ENCODE measurements at places on chromosomes 5 and 9.

- H3K4me1 ChIP-seq: no peaks in the 10 kb centered on the region
- no peaks in the 10 kb centered on the region for H3K27me3 ChIP-seq
- no peak for DNase-seq
- H3K27ac ChIP-seq: no peak overlapping the region
- H3K36me3 ChIP-seq: no peaks in the 10 kb centered on the region
These were observed 66.7 kb upstream of the CAST start for GRCh38 chr5:96595300-96596090.

DNA sequence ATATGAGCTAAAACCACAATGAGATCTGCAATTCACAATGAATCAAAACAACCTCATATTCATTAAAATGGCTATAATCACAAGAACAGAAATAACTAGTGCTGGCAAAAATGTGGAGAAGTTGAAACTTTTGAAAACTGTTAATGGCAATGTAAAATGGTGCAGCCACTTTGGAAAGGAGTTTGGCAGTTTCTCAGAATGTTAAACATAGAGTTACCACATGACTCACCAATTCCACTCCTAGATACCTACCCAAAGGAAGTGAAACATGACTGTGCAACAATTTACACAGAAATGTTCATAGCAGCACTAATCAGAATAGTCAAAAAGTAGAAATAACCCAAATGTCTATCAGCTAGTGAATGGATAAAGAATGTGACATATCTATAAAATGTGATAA, 862.2 kb downstream of the DTWD2 start:
- H3K27me3 ChIP-seq: no peaks in the 10 kb centered on the region
- H3K4me3 ChIP-seq: no peak overlapping the region
- no peaks in the 10 kb centered on the region for H3K36me3 ChIP-seq
- no peak overlapping the region for H3K27ac ChIP-seq
- H3K4me1 ChIP-seq: no peaks in the 10 kb centered on the region

DNA sequence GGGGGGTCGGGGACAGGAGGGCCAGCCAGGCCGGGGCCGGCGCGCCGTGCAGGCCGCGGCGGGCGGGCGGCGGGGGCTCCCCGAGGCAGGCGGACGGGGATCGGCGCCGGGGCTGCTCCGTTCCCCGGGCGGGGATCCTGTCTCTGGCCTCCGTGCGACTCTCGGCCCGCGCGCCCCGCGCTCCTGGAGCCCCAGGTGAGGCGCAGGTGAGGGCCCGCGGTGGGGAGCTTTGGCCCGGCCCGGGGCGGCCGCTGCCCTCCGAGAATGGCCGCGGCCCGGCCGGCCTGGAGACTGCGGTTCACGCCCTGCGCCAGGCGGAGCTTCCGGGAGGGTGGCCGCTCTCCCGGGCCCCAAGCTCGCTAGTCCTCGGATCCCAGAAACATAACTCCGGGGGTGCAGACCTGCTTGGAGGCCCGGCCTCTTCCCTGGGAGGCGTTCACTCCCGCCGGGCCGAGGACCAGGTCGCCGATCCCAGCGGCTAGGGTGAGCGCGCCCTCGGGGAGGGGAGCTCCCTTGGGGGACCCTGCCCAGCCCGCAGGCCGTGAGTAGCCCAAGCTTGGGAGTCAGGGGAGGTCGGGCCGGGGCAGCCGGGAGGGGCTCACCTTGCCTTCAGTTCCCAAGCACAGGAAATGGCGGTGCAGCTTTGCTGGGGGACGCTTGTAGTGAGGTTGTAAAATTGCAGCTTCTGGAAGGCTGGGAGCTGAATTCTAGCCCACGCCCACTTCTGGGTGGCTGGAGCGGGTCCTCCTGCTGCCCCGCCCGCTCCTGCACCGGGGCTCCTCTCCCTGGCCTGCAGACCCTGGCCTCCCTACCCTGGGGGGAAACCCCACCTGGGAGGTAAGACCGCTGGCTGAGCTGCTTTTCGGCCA, 723 bp downstream of the PPP1R26 start:
- H3K27ac ChIP-seq: no peak overlapping the region
- no peaks in the 10 kb centered on the region for H3K27me3 ChIP-seq
- peaks cover 4% of the 10 kb centered on the region for H3K4me1 ChIP-seq
- H3K4me3 ChIP-seq: peak overlapping the region; percentile 44
- peaks cover 21% of the 10 kb centered on the region for H3K36me3 ChIP-seq

DNA sequence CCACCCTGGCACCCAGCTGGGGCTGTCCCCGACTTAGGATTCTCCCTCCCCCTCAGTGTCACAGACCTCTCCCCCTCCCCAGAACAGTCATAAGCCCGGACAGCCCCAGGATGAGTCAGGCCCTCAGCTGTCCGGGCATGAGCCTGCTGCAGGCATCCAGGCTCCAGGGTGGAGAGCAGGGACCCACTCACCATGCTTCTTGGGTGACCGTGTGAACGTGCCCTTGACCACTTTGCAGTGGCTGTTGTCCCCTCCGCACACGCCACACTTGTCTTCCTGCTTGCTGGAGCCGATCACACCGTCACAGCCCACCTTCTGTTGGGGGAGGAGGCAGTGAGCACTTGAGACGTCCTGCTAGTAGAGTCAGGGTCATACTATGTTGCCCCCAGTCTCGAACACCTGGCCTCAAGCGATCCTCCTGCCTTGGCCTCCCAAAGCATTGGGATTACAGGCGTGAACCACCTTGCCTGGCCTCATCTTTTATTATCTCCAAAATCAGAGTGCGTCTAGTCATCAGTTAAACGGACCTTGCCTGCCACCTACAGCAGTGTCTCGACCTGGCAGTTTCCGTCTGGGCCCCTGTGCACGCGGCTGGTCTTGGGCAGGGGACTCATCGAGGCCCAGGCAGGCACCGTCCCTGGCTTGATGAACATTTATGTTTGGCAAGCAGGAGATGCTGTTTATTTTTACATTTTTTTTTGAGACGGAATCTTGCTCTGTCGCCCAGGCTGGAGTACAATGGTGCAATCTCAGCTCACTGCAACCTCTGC, 72.6 kb downstream of the ZNF354C start:
- H3K27me3 ChIP-seq: no peaks in the 10 kb centered on the region
- no peaks in the 10 kb centered on the region for H3K4me1 ChIP-seq
- DNase-seq: no peak
- no peak overlapping the region for H3K4me3 ChIP-seq
- no peak overlapping the region for H3K27ac ChIP-seq
- no peaks in the 10 kb centered on the region for H3K36me3 ChIP-seq

DNA sequence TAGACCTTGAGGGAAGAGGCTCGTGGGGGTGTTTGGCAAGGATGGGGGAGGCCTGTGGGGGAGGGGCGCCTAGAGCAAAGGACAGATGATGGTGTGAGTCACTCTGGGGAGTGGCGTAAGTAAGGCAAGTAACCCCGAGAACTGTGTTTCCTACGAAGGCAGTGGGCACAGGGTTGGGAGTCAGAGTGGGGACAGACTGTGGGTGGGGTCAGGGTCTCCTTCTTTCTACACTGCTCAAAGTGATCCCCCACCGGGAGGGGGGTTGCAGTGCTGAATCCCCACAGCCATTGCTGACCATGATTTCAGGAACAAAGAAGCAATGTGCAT, 136.8 kb downstream of the TENT4A start:
- H3K27me3 ChIP-seq: no peaks in the 10 kb centered on the region
- no peak overlapping the region for H3K27ac ChIP-seq
- no peak overlapping the region for H3K4me3 ChIP-seq
- no peaks in the 10 kb centered on the region for H3K36me3 ChIP-seq

- no peaks in the 10 kb centered on the region for H3K27me3 ChIP-seq
- peak; percentile 67 for DNase-seq
- H3K27ac ChIP-seq: no peak overlapping the region
- H3K36me3 ChIP-seq: no peaks in the 10 kb centered on the region
These were observed 79.4 kb downstream of the FAM114A2 start for GRCh38 chr5:153959134-153959957.

- H3K27ac ChIP-seq: no peak overlapping the region
- H3K4me1 ChIP-seq: no peaks in the 10 kb centered on the region
- H3K36me3 ChIP-seq: no peaks in the 10 kb centered on the region
- no peak for DNase-seq
These were observed 14.8 kb downstream of the C5orf47 start for GRCh38 chr5:174003795-174004194.

- H3K36me3 ChIP-seq: no peaks in the 10 kb centered on the region
- DNase-seq: no peak
- no peaks in the 10 kb centered on the region for H3K4me1 ChIP-seq
- no peak overlapping the region for H3K4me3 ChIP-seq
These were observed 80.2 kb upstream of the PANK3 start for GRCh38 chr5:168659286-168659847.

DNA sequence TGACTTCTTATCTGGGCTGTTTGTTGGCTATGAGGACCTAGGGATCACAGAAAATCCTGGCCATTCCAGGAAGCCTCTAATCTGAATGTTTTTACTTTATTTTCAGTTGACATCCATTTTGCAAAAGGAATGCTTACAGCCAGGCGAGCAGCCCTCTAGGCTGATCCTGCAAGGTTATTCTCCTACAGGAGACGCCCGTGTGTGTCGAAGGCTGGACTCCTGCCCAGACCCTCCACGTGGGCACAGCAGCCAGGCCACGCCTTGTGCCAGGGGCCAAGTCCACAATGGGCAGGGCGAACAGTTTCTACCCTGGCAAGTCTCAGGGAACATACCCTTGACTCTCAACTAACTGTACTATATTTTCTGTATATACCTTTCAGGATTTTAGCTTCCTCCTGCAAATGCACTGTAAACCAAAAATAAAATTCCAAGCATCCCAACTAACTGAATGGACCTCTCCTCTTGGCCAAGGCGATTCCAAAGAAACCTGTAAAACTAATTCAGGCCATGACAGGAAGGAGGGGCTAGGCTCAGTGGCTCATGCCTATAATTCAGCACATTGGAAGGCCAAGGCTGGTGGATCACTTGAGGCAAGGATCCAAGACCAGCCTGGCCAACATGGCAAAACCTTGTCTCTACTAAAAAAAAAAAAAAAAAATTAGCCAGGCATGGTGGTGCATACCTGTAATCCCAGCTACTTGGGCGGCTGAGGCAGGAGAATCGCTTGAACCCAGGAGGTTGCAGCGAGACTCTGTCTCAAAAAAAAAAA, 5.7 kb downstream of the CMBL start:
- no peak overlapping the region for H3K4me3 ChIP-seq
- H3K27me3 ChIP-seq: no peaks in the 10 kb centered on the region
- DNase-seq: no peak
- no peak overlapping the region for H3K27ac ChIP-seq

DNA sequence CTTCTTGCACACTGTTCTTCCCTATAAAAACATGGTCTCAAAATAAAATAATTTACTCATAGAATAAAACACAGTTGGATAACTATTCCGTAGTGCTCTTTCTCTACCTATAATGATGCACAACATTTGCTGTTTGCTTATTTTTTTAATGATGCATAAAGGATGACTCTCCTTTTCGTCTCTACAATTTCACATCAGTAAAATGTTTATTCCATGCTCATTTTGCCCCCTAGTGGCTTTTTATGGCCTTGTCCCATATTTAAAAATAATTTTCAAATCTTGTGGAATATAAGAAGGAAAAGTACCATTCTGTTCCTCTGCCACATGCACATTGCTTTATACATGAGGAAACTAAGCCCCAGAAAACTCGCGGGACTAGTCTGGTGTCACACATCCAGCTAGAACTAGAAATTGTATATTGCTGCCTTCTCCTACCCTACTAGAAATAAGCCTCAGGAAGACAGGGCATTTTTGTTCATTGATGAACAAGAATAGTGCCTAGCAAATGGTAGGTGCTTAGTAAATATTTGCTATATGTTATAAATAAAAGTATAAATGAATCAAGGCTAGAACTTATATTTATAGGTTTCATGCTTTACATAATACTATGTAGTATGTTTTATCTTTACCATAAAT, 12.7 kb downstream of the KCTD16 start:
- no peaks in the 10 kb centered on the region for H3K4me1 ChIP-seq
- H3K36me3 ChIP-seq: no peaks in the 10 kb centered on the region
- no peak overlapping the region for H3K4me3 ChIP-seq
- H3K27ac ChIP-seq: no peak overlapping the region
- H3K27me3 ChIP-seq: no peaks in the 10 kb centered on the region
- no peak for DNase-seq

DNA sequence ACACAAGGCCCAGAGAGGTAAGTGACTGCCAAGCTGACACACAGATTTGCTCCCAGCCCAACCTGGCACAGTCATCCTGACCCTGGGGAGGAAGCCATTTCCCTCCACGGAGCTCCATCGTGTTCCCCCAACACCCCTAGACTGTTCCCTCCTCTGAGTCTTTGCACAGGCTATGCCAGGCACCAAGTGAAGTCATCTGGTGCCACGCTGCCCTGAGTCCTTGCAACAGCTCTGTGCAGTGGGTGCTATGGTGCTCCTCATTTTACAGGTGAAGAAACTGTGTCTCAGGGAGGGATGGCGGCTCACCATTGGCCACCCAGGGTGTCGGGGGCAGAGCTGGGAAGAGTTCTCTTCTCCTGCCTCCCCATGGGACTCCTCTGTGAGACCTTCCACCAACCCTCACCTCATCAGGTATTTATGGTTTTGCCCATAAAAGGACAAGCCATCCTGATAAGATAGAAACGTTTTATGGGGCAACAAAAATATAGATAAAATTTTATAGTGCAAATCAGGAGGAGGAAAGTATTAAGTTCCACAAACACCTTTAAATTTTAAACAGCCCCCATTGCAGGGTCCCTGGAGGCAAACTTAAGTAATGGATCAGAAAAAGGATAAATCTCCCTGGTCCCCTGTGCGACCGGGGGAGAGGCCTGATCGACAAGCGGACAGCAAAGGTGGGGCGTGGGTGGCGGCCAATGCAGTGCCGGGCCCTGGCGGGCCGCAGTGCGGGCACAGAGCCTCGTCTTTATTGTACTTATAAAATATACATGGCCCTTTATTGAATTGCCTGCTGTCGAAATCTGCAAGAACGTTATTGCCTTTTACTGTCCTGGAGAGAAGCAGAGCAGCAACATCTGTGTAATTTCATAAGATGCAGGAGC, 50.2 kb upstream of the ZBTB43 start:
- H3K4me3 ChIP-seq: no peak overlapping the region
- no peak overlapping the region for H3K27ac ChIP-seq
- no peaks in the 10 kb centered on the region for H3K27me3 ChIP-seq

GRCh38 chr5:128014578-128014977, 69.0 kb upstream of the SLC12A2 start:
- H3K4me3 ChIP-seq: no peak overlapping the region
- no peak overlapping the region for H3K27ac ChIP-seq
- no peaks in the 10 kb centered on the region for H3K4me1 ChIP-seq
- no peaks in the 10 kb centered on the region for H3K27me3 ChIP-seq

DNA sequence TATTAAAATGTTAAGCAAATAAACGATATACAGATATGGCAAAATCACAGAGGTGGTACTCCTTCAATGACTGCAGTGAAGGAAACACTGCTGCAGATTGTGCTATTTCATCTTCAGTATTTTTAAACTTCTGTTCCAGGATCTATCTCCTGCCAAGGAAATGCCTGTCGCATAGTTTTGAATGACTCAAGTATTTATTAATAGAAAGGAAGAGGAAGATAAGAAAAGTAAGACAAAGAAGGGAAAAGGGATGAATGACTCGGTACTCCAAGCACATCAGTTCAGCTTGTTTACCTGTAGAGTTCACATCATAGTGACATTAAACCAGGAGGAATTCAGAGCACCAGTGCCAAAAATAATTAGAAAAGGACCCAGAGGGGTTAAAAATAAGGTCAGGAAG, 5.1 kb upstream of the GPX8 start:
- H3K4me1 ChIP-seq: no peaks in the 10 kb centered on the region
- H3K4me3 ChIP-seq: no peak overlapping the region
- H3K36me3 ChIP-seq: no peaks in the 10 kb centered on the region
- no peak for DNase-seq
- H3K27me3 ChIP-seq: no peaks in the 10 kb centered on the region
- H3K27ac ChIP-seq: no peak overlapping the region
